ENCODE measurements at places on chromosomes 4 and X. TPM values are rescaled to one million over a fixed set of nuclear protein-coding genes. Genes with fewer than 3 reads are reported as not detected.

- DNase-seq = no peak
These were observed 138.0 kb downstream of the ZNF674 start for GRCh38 chrX:46407036-46407752.

DNA sequence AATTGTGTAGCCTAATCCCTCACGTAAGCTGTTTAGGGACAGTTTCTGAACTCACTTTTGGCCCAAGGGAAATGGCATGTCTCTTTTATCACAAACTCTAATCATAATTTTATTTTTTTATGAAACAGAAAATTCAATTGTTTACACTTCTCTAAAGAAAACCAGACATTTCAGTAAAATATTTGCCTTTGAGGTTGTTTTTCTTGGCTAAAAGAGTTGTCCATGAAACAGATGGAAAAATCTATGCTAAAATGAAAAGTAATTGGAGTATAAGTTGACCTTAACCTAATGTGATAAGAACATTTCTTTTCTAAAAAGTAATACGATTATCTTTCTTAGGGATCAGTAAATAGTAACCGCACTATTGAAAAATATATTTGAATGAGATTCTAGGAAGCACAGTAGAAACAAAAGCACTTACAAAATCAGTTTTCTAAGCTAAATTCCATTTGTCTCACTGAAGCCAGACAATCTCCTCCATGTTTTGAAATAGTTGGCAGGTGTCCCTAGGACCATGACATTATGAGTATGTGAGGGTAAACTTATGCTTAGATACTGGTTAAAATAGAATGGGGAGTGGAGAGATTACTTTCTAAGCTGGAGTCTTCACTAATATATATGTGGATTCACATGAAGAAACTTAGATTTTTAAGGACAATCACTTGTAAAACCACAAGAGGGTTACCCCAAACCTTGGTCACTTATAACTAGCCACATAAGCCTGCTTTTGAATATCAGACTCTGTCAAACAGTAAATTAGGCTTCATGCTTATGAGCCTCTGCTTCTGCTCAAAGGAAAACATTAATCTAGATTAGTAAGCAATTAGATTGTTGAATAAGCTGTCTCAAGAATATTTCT, 20.1 kb upstream of the TET2 start:
- no peak for DNase-seq

- no peak for DNase-seq
These were observed 40.0 kb downstream of the ARSD start for GRCh38 chrX:2889045-2889605.

The HTN3 gene
- total RNA-seq = not detected

DNA sequence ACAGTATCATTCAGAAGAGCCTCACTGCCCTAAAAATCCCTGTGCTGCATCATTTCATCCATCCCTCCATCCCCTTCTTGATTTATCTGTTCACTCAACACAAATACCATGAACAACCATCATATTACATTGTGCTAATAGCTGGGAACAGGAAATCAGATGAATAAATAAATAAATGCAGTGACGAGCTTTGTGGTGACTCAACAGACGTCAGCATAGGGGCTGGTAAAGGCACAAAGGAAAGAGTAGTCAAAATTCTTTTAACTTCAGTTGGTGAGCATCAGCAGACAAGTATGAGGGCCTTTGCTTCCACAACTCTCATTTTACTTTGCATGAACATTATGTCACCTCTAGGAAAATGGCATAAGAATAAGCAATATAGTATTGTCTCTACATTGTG, 65.5 kb downstream of the EDNRA start:
- no peak for DNase-seq

- DNase-seq = no peak
These were observed 39.7 kb downstream of the TRIM61 start for GRCh38 chr4:164937576-164938270.
